ENCODE measurements at places on chromosomes 1 and 21.
A peak's percentile ranks its signal among the peaks of the same experiment; 100 is the strongest.

DNA sequence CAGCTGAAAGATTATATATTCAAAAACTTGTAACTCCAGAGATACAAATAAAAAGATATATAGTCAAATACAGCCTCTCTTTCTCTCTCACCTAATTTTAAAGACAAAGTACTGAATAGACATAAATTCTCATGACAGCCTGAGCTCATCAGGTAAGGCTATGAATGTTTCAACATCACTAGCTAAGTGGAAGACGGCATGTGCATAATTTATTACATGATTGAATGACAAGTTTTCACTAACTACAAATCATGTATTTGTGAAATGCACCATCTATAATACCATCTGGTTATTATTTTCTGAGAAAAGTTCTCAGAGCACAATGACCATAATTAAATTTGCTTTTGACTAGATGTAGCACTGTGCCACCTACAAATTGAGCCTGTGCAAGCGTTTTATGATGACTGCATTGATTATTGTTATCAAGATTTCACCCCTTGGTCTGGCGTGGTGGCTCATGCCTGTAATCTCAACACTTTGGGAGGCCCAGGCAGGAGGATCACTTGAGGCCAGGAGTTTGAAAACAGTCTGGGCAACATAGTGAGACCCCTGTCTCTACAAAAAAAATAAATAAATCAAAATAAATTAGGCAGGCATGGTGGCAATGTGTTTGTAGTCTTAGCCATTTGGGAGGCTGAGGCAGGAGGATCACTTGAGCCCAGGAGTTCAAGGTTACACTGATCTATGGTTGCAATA is 128.2 kb downstream of the APP start:
- DNase-seq = peak; percentile 4

GRCh38 chr21:42117967-42118780 is 47.1 kb downstream of the UMODL1 start:
- DNase-seq = no peak

DNA sequence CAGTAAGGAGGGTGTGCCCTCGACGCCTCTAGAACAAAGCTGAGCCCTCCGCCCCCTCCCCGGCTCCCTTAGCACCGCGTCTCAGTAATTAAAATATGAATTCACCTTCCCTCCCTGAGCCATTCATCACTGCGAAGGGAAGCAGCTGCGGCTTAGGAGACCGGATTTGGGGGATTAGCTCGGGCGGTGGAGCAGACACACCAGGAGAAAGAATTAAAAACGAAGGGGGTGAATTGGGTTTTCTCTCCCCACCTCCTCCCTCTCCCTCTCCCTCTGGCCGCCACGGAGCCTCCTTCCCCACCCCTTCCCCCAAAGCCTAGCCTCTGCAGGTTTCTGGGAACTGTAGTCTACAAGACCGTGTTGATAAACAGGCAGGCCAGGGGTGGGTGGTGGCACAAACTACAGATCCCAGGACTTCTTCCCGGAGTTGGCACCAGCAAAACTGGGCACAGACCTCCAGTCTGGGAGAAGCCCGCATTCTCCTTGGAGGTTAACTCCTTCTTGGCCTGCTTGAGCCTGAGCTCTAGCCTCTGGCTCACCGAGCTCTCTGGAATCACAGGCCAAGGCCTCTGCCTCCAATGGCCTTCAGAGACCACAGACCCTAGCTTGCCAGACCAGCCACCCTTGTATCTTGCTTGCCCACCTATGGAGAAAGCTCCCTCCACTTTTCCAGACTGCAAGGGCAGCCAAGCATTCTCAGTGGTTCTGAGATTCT is 10.8 kb downstream of the BLACAT1 start:
- DNase-seq = no peak

GRCh38 chr1:51784997-51785421 is 93.5 kb downstream of the NRDC start:
- DNase-seq = no peak

DNA sequence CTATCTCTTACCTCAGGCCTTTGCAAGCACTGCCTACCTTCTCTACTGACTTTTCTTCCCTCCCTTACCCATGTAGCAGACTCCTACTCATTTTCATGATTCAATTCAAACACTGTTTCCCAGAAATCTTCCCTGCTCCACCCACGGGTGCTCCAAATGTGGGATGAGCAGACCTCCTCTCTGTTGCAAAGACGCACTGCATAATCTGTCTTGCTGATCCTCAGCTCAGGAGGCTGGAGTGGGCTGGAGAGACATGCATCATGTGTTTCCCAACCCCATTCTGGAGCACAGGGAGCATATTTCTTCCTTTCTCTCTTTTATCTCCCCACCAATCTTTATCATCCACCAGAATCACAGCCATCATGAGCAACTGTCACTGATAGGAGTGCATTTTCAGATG is 459.9 kb upstream of the NFIA start:
- DNase-seq = no peak

DNA sequence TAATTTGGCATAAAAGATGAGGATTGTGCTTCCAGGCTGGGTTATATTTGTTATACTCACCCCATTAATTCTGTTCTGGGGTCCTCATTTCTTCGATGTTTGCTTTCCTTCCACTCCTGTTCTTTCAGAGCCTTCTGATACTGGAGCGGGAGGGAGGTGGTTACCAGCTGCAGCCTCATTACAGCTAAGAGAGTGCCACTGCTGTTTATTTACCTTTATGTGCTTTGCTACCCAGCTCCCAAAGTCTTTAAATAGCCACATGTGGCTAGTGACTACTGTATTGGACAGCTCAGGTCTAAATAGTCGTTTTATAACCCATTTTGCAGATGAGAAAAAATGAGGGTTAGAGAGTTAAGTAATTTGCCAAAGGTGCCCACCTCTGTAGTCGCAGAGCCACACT is 25.1 kb downstream of the PLEKHM2 start:
- no peak for DNase-seq

DNA sequence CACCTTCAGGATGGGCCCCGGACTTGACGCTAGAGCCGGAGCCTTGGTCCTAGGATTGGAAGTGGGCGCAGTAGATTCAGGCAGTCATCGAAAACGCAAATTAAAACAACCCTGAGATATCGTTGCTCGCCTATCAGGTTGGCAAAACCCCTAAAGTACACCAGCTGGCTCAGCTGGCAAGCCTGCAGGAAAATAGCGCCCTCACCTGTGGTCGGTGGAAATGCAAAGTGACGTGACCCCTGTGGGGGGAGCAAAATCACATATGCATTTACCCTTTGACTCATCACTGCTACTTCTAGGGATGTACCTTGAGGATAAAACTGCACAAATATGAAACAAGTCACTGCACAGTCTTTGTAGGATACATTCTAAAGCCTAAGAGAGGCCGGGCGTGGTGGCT is 170.3 kb upstream of the TMEM51 start:
- no peak for DNase-seq

GRCh38 chr21:42360317-42360716 is 6.0 kb downstream of the TFF1 start:
- DNase-seq = no peak

DNA sequence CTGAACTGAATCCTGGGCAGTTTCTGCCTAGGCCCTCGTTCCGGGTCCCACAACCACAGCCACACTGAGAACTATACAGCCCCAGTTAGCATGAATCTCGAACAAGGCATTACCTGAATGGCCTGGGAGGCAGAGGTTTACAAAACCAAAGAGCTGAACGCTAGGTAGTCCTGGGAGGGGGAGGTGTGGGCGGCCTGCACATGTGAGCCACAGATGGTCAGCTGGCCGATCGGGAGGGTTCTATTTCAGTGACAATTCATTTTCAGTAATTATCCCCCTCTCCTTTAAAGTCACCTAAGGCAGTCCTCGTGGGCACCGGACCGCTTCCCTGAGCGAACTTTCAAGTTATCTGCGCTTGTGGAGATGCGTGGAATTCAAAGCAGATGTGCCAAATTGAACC is 111.9 kb downstream of the GLIS1 start:
- DNase-seq = no peak

- DNase-seq = no peak
Measured at GRCh38 chr21:26909972-26910371, 56.9 kb downstream of the ADAMTS5 start.

GRCh38 chr1:221415651-221416050 is 326.2 kb downstream of the DUSP10 start:
- no peak for DNase-seq

- DNase-seq = no peak
Measured at GRCh38 chr1:117861694-117862093, 67.7 kb downstream of the GDAP2 start.

- DNase-seq = no peak
Measured at GRCh38 chr21:28776251-28776650, 216.4 kb downstream of the LTN1 start.

- peak; percentile 17 for DNase-seq
Measured at GRCh38 chr1:91440847-91441246, 36.2 kb upstream of the HFM1 start.

DNA sequence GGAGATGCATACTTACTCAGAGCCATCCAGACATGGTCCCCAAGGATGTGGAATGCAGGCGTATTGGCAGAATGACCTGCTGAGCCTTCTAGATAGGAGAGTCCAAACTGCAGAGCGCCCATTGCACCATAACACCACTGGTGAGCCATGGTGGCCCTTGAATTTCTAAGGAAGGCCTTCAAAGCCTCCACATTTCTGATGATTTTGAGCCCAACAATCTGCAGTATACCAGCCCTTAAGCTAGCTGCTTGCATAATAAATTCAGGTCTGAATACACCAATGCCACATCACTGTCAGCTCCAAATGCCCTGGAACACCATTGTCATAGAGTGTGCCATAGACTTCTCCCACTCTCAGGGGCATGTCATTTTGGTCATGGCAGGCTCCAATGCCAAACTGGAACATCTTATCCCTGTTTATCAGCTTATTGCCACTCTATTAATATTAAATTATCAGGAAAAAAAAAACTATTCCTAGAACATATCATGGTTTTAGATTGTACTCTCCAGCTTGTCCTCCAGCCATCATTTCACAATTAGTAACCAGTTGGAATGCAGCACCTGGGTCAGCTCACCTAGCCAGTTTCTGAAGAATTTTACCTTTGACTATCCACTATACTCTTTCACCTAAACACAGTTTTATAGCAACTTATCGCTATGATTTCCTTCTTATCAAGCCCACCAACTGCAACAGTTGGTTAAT is 26.9 kb downstream of the NPHS2 start:
- no peak for DNase-seq

GRCh38 chr21:46168659-46169386 is 13.4 kb upstream of the FTCD start:
- no peak for DNase-seq

- DNase-seq = no peak
Measured at GRCh38 chr21:38297871-38298270, 41.1 kb downstream of the KCNJ15 start.

- no peak for DNase-seq
Measured at GRCh38 chr1:228911225-228912210, 176.2 kb downstream of the RHOU start.

GRCh38 chr1:55051621-55052020 is 12.3 kb downstream of the PCSK9 start:
- no peak for DNase-seq

DNA sequence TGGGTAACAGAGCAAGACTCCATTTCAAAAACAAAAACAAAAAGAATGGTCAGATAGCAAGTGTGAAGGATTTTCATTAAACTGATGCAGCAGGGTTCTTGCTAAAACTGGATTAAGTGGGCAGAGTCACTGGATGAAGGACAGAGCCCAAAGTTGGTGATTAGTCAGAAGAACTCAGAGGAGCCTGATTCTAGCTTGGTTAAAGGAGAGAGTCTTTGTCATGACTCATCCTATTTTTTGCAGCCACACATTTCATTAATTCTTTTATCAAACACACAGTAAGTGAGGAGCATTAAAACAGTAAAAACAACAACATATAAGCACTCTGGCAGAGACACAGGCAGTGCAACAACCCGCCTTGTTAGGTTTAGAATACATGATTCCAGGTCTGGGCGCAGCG is 56.0 kb upstream of the EDARADD start:
- no peak for DNase-seq

DNA sequence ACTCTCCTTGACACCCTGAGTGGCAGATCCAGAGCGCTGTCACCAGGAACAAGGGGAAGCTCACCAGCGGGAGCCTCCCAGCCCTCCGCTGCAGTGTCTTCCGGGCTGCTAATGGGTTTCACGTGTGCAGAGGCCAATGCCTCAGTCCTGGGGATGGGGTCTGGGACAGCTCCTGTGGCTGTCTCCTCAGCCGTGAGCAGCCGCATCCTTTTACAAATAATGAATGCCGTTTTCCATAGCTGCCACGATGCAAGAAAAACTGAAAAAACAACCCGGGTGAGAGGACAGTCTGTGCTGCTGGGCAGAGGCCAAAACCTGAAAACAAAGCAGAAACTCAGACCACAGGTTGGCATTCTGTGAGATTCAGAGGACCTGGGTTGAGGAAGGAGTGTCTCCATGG is 212.2 kb upstream of the RAB4A start:
- DNase-seq = no peak

GRCh38 chr1:26972390-26972789 is 12.1 kb upstream of the KDF1 start:
- no peak for DNase-seq

- DNase-seq = no peak
Measured at GRCh38 chr1:246932366-246932700, 585 bp upstream of the AHCTF1 start.

DNA sequence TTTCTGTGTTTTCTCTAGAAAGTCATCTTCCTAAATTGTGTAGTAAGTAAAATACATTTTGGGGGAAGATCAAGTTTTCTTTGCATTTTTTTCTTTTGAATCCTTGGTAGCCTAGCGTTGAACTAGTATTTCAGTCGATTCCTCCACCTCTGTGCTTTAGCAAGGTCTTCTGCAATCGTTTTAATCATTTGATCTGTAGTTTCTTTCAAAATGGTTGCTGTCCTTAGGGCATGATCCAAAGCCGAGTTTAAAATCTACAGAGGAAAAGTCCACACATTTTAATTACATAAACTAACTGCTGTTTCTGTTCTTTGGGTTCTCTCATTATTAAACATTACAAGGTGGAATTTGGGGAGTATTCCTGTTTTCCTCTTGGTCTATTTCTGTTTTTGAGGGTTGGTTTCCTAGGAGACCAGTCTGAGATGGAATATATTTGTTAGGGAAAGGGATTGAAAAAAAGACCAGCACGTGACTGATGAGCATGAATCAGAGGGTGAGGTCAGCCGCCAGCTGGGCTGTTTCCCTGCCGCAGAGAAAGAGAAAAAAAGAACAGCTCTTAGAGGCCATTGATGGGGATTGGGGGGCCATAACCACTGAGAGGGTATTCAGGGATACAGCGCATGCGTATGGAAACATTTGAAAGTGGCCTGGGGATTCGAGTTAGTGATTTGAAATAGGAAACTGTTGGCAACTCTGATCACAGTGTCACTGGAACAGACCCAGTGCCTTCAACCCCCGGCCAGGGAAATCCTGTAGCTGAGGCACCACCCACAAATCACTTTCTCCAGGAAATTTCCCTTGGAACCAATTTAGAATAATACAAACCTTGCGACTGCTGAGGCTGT is 40.6 kb downstream of the AKNAD1 start:
- DNase-seq = no peak
